ENCODE measurements at places on chromosomes 3 and 15. TPM values are rescaled to one million over a fixed set of nuclear protein-coding genes. Genes with fewer than 3 reads are reported as not detected.

Gene TMEM42
- polyA plus RNA-seq: 22.2 TPM

Gene ALDH1A2
- 7.2 TPM for polyA plus RNA-seq

Gene PLA2G4D
- polyA plus RNA-seq: not detected

Gene SLC15A2
- 5.4 TPM for polyA plus RNA-seq

Gene TTLL13
- polyA plus RNA-seq: 0.27 TPM

Gene FBLN2
- polyA plus RNA-seq: 76.2 TPM

Gene A4GNT
- not detected for polyA plus RNA-seq

Gene CHRNA5
- 1.1 TPM for polyA plus RNA-seq

Gene GALNT15
- polyA plus RNA-seq: 3.3 TPM

Gene KNG1
- 32.3 TPM for polyA plus RNA-seq

Gene CCR9
- not detected for polyA plus RNA-seq

Gene FSTL1
- polyA plus RNA-seq: 195 TPM

Gene PLS1
- 13.0 TPM for polyA plus RNA-seq

Gene MNS1
- 1.1 TPM for polyA plus RNA-seq

Gene COL8A1
- polyA plus RNA-seq: 0.61 TPM

Gene PCOLCE2
- 5.5 TPM for polyA plus RNA-seq

Gene CATSPER2
- 0.99 TPM for polyA plus RNA-seq

Gene FGD5
- 3.3 TPM for polyA plus RNA-seq

Gene RARRES1
- 40.7 TPM for polyA plus RNA-seq

Gene NUP210
- polyA plus RNA-seq: 6.7 TPM

Gene B3GNT5
- polyA plus RNA-seq: 16.2 TPM

Gene MYO5A
- polyA plus RNA-seq: 3.1 TPM

Gene SLC24A5
- polyA plus RNA-seq: not detected

Gene RAB6B
- 2.6 TPM for polyA plus RNA-seq

Gene GPR27
- polyA plus RNA-seq: 2.9 TPM

Gene TMCO5A
- polyA plus RNA-seq: not detected

Gene GATM
- 64.3 TPM for polyA plus RNA-seq

Gene CEP19
- 6.0 TPM for polyA plus RNA-seq

Gene C3orf49
- not detected for polyA plus RNA-seq

All from hepatocyte (in vitro differentiated cells).